IMR-90 (cell line): ENCODE measurements at places on chromosomes 2 and 18. TPM values are rescaled to one million over a fixed set of nuclear protein-coding genes. Genes with fewer than 3 reads are reported as not detected.
A peak's percentile ranks its signal among the peaks of the same experiment; 100 is the strongest.

Gene FECH
- polyA plus RNA-seq: 32.3 and 35.3 TPM in 2 replicates

Gene CCDC85A
- 1.1 and 1.5 TPM in 2 replicates for polyA plus RNA-seq

Gene INHBB
- 0.92 and 1.0 TPM in 2 replicates for polyA plus RNA-seq

Gene GRP
- not detected in 2 replicates for polyA plus RNA-seq

Gene CFAP65
- not detected in 2 replicates for polyA plus RNA-seq

Gene LRRC30
- not detected in 2 replicates for polyA plus RNA-seq

Gene KCNJ3
- polyA plus RNA-seq: not detected in 2 replicates

- peak; percentile 71 for DNase-seq
These were observed 519.4 kb downstream of the TDRD15 start for GRCh38 chr2:21643180-21643579.

GRCh38 chr2:175948191-175948590, 53.9 kb downstream of the LNPK start:
- no peak for DNase-seq

DNA sequence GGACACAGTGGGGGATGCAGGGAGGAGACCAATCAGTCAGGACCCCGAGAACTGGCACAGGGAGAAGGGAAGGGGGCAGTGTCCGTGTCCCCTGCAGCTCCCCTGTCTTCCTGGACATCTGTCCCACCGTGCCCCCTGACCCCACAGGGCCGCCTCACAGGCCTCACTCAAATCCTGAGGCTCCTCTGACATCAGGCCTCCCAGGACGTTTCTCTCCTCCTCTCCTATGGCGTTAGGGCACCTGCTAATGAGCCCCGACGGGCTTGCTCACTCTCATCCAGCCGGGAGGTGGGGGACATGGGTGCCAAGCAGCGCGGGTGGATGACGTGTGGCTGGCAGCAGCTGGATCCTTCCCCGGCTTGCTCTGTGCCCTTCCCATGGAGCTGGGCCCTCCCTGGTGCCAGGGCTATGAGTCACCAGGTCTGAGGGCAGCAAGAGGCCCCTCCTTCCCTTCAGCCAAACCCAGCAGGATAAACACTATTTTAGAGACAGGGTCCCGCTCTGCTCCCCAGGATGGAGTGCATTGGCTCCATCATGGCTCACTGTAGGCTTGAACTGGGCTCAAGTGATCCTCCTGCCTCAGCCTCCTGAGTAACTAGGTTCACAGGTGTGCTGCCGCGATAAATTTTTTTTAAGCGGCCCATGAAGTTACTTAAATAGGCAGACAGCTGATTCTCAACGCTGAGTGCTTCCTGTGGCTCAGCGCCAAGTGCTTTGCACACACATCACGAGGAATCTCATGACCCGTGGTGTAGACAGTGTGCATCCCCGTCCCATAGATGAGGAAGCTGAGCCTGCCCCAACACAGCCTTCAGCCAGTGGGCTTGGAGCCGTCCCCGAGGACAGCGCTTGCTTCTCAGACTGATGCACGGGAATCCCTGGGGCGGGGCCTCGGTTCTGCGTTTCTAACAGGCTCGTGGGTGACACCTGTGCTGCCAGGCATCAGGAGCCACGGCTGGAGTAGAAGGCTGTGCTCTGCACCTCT, 64.5 kb upstream of the HDAC4 start:
- no peak for DNase-seq

DNA sequence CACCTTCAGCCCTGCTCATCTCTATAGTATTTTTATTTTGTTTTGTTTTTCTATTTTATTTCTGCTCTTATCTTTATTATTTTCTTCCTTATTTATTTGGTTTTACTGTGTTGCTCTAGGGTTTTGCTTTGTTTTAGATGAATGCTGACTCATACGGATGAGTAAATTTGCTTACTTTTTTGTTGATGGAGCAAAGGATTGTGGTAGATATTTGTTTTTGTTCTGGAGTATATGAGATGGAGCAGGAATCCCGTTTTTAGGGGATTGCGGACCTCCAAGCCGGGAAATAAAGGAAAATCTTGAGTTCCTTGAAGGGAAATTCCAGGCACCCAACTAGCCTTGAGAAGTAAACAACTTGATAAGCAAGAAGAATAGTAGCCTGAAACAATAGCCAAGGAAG, 15.3 kb upstream of the COLEC12 start:
- DNase-seq: no peak

- DNase-seq: no peak
These were observed 34.7 kb upstream of the DLX1 start for GRCh38 chr2:172050479-172051125.

DNA sequence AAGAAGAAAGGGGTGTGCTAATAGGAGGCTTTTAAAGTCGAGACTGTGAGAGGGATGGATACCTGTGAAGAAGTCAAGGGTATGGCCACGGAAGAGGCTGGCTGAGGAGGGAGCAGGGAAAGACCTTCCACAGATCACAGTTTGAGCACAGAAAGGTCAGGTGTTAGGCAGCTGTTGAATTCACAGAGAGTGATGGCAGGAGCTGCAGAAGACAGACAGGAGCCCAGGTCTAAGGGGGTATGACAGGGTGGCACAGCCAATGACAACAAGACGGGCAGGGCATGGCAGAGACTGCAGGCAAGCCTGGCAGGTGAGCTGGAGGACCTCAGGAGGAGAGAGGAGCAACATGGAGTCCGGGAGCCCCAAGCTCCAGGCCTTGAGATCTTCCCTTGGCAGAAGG, 163.1 kb downstream of the LAMA1 start:
- no peak for DNase-seq

- no peak for DNase-seq
These were observed 164.3 kb upstream of the PIK3C3 start for GRCh38 chr18:41790687-41791086.

DNA sequence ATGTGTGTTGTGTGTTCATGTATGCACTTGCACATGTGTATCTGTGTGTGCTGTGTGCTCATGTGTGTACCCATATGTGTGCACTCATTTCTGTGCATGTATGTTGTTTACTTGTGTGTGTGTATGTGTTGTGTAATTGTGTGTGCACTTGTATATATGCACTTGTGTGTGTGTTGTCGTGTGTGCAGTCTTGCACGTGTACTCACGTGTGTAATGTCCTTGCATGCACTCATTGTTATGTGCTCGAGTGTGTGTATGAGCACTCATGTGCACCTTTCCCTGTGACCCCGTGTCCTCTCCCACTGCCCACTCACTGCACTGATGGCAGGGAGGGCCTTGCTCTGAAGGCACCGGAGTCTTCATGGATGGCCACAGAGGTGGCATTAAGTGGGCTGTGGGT, 92.0 kb downstream of the SMIM21 start:
- DNase-seq: no peak

DNA sequence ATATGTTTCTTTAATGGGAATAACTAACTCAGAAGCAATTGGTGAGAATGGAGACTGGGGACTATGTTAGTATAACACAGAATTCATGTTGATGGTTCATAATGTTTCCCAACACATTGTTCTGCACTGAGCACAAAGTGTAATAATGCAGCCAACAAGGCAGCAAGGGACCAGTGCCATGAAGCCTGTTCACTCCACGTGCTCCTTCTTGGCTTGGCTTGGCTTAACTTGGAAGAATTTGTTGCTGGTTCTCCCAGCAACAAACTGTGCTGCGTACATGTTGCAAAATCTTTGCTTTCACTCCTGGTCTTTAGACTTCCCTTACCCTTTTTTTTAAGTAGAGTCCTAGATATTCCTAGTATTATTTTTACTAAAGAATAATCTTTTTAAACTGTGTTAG, 129.7 kb downstream of the MAP3K20 start:
- DNase-seq: peak; percentile 28

DNA sequence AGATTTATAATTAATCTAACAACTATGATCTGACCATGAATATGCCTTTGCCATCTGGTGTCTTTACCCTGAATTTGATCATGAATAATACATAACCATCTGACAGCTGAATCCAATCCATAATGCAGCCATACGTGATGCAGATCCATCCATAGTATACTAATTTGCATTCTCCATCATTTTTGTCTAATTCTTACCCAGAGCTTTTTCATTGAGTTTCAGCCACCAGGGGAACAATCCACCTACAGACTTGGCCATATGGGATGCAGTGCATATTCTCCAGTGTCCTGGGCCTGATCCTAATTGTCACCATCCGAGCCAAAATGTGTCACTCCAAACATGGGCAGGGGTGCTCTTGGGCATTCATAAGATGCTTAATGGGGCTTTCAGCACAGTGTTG, 227.2 kb upstream of the CRIM1 start:
- no peak for DNase-seq

GRCh38 chr2:158539176-158540005, 82.6 kb downstream of the PKP4 start:
- peak; percentile 90 for DNase-seq

DNA sequence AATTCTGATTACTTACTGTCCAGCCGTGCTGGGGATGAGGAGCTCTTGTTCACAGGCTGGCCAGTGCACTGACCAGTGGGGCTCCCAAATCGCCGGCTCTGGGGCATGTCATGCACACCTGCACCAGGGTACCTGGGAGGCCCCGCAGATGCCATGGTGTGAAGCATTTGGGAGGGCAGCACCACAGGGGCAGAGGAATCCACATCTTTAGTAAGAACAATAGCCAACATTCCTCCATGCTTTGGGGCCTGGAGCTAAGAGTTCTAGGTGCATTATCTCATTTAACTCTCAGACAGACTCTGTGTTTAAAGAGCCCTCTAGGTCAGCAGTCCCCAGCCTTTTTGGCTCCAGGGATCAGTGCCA, 104.2 kb downstream of the ACKR3 start:
- DNase-seq: no peak

- DNase-seq: no peak
These were observed 54.4 kb downstream of the FAM178B start for GRCh38 chr2:96931966-96932365.

- no peak for DNase-seq
These were observed 1093.6 kb downstream of the SUCLG1 start for GRCh38 chr2:83365476-83365875.

DNA sequence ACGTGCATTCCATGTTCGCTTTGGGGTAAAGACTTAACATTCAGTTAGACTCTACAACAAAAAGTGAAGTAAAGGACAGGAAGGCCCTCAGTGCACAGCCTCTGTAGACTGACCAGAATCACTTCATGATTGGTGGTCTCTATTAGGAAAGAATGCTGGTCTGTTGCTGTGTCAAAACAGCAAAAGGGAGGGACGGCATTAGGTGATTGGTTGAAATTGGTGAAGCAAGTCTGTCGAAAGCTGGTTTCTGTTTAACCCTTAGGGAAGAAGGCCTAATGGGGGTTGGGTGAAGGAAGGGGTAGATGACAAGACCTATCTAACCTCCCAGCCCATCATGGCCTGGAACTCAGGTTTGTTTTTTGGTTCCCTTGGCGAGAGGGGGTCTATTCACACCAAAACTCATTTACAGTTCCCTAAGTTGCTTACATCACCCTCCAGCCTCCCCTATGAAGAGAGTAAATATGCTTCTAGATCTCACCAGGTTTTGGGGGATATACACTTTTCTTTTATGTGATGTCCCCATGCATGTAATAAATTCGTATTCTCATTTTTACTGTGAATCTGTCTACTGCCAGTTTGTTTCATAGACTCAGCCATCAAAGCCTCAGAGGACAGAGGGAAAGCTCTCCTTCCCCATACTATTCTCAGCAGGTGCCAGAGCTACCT, 65.6 kb downstream of the TMEM17 start:
- DNase-seq: no peak

DNA sequence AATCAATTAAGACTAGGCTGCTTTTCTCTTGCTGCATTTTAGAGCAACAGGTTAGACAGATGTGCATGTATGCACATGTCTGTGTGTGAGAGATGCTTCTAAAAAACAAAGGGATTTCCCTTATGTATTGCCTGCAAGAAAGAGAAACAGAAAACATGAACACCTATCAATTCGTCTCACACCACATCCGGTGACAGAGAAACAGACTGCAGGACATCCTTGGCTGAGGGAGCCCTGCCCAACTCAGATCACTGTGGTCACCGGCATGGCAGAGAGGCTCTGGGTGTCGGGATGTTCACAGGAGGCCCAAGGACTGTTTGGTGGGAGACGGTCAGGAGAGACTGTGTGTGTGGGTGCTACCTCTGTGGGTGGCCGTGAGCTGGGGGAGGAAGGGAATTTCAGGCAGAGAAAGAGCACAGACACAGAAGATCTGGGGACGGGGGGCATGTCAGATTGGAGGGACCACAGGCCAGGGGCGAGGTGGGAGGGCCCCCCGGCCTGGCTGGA, 24.9 kb downstream of the FHL2 start:
- DNase-seq: no peak

DNA sequence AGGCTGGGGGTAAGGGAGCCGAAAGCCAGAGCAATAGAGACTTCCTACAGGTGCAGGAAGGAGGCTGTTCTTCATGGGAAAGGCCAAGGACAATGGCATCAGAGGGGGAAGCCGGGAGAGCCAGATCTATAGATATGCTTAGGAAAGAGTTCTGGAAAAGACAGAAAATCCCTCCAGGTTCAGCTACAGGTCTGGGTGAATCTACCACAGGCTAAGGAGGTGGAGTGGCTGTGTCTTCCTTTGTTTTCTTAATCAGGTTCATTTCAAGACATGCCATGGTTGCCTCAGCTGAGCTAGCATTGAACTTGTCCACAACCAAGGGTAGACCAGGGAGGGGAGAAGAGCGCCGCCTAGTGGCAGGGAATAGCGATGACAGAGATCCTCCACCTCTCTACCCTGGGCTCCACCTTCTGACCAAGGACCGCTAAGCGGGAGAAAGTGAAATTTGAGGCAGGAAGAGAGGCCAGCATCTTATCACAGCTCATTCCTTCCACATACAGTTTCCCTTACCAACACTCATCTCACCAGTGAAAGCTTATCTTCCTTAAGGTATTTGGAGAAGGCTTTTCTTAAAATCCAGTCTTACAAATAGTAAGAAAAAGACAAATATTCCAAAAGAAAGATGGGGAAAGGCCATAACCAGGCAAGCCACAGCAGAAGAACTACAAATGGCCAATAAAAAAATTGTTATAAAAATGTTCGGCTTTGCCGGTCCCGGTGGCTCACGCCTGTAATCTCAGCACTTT, 74.2 kb downstream of the VIT start:
- DNase-seq: peak; percentile 18

GRCh38 chr2:196504788-196505187, 134.7 kb upstream of the CCDC150 start:
- no peak for DNase-seq

- DNase-seq: peak; percentile 23
These were observed 372.6 kb downstream of the SLC4A3 start for GRCh38 chr2:220000080-220000479.

DNA sequence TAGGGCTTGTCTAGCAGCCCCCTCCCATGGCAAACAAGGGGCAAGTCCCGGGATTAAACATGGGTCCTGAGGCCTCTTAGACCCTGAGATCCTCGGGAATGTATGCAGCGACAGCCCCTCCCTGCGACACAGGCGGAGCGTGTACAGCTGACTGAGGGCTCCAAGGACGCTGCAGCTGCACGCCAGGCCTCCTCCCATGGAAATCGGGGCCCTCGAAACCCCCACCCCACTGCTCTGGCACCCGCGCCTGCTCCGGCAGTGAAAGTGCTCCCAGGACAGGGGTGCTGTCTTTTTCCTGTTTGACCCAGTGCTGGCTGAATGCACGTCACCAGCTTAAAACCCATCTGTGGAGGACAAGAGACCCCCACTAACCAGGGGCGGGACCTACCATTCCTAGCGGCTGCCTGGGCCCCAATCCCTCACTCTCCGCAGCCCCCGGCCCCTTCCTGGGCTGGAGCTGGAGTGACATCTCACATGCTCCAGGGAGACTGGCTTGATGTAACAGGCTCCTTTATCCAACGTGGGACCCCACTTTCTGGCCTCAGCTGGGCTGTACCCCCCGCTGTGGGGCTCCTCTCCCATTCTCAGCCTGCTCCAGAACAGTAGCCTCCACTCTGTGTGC, 247.7 kb downstream of the TWIST2 start:
- no peak for DNase-seq
